ENCODE measurements at places on chromosomes 1 and 21.

DNA sequence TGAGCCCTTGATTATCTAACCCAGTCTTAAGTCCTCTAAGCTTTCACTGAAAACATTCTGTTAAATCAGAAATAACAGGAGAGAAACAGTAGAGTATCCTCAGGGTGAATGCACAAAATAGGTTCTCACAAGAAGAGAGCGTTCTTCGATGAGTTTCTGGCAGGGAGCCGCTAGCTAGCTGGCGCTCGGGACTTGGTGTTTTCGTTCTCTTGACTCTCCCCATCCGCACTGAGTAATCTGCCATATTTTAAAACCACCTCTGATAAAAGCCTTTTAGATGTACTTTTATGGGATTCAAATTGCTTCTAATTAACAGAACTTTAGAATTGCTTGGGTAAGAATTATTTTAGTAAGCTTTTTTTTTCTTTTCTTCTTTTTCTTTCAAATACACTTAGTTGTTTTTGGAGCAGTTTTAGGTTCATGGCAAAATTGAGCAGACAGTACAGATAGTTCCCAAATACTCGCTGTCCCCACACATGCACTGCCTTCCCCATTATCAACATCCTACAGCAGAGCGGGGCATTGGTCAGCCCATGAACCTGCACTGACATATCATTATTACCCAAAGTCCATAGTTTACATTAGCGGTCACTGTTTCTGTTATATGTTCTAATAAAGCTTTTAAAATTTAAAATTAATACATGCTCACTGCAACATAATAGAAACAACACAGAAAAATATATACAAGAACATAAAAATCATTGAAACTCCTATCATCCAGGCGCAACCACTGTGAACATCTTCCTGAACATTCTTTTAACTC is 35.4 kb downstream of the PRDM2 start:
- DNase-seq, result no peak

DNA sequence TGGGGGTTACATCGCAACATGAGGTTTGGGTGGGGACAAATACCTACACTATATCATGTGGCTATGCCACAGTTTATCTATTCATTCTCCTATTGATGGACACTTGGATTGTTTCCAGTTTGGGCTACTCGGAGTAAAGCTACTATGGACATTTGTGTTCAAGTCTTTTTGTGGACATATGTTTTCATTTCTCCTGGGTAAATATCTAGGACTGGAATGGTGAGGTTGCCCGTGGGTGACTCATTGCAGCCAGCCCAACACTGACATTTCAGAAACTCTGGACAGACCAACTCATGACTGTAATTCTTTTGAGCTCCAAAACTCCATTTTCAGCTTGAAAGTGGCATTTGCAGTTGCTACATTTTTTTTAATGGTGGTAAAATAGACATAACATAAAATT is 82.7 kb downstream of the KAZN start:
- no peak for DNase-seq

- DNase-seq, result no peak
Observed at GRCh38 chr1:154861607-154862094, 8.4 kb downstream of the KCNN3 start.

- no peak for DNase-seq
Observed at GRCh38 chr1:54284781-54285529, 85.0 kb downstream of the MRPL37 start.

DNA sequence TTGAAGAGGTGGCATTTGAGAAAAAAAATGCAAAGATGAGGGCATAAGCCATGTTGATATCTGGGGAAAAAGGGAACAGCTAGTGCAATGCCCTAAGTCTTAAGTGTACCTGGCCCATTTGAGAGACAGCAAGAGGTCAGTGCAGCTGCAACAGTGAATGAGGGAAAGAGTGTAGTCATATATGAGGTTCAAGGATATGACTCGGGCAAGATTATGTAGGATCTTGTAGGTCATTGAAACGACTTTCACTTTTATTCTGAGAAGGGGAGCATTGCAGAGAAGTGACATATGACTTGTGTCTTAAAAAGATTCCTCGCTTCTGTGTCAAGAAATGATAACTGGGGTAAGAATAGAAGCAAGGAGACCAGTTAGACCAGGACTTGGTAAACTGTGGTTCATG is 31.0 kb downstream of the NTMT2 start:
- no peak for DNase-seq

- no peak for DNase-seq
Observed at GRCh38 chr1:46621930-46622329, 5.3 kb upstream of the MOB3C start.

DNA sequence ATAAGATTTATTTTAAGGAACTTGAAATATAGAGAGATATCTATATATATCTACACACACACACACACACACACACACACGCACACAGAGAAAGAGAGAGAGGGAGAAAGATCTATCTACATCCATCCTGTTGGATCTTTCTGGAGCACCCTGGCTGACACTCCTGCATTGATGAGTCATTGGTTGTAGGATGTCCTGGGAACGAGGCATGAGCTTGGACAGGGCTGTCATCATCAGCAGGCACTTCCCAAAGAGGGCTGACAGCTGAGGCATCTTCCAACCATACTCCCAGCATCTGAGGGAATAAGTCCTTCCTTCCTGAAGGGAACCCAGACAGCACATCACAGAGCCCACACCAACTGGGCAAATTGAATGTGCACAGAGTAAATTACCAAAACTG is 99.1 kb upstream of the ERG start:
- no peak for DNase-seq

DNA sequence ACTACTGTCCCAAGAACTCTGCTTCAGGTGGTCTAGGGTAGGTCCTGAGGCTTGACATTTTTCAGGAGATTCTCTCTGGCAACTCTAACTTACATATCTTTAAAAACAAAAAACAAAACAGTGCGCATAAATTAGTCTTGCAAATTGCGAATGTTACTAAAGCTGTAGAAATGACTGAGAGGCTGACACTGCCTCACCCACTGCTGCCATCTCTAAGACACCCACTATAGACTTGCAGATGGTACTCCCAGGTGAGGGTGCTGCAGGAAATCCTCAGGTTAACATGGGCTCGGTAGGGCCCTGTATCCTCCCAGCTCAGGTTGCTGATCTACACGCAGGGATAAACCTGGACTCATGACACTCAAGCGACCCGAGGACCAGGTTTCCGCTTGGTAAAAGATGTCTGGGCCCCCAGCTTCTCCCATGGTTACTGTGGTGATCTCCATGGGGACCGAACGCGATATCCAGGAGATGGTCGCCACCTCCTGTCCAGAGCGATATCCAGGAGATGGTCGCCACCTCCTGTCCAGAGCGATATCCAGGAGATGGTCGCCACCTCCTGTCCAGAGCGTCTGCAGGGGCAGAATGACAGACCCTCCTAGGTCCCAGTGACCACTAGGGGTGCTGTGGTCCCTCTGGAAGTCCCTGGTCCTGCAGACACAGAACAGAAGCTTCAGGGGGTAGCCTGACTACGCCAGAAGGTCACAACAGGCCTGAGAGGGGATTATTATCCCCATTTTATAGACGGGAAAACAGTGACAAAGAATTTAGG is 16.2 kb upstream of the LY9 start:
- peak; percentile 10 for DNase-seq

DNA sequence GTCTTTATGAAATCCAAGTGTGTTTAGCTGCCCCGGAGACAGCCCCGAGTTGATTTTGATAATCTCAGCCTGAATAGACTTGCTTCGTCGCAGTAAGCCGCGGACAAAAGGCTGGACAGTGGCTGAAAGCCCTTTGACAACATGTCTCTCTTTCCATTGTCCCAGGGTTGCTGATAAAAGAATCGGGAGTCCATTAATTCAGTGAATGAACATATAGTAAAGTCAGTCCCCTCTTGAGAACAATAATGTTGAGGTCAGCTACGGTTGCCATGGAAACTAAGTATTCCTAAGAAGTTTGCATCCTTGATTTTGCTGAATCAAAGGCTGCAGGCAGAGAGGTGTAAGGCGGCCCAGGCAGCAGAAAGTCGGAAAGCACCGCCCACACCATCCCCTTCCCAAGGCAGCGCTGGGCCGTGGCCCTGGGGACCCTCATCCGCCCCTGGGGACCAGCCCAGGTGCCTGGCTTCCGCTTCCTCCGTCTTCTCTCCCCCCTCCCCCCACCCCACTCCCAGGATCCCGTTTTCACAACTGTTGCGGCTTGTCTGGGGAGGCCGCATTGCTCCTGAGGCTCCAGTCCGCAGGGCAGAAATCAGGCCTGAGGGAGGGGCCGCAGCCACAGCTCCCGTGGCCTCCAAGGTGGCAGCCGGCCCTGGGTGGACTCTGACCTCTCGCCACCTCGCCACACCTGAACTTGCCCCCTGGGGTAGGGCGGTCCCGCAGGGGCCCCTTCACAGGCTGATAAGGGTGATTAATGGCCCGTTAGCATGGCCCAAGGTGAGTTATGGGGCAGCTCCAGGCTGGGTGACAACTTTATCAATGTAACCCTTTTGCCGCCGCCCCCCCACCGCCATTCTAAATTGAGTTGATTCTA is 180.9 kb downstream of the PRDM16 start:
- no peak for DNase-seq

DNA sequence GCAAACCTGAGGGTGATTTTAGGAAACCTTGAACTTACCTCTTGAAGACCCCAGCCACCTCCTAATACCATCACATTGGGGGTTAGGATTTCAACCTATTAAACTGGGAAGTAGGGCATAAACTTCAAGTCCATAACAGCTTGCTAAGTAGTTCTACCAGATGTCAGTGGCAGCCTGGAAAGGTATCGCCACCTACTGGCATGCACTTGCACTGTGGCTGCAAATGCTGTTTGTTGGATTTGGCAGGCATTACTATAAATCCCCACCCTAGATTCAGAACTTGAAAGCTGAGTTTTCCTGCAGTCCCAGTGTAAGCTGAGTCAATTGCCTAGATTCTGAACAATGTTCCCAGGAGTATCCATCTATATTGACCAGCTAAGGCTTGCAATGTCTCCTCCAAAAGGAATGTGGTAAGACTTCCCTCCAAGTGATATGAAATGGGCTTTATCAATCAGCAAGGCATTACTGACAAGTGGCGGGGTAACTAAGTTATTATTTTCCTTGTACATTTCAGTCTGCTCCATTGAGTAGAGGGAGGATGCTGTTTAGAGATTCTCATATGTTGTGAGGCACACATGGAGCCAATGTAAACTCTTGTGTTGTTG is 474.5 kb downstream of the PTPRC start:
- DNase-seq, result no peak

DNA sequence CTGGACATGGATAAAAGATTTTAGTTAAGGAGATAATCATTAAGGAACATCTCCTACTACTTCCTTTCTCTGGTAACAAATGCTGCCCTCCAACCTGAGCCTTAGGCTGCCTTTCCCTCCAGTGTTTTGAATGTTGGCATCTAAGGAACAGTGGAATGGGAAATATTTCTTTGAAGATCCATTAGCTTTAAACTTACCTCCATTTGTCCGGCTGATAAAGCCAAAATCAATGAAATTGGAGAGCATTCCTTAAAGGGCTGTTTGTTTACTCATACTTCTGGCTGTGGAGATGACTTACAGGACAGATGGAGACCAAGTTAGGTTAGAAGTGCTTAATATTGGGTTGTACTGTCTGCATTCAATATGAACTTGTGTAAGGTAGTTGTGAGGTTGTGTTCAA is 439.1 kb downstream of the PLA2G4A start:
- no peak for DNase-seq

DNA sequence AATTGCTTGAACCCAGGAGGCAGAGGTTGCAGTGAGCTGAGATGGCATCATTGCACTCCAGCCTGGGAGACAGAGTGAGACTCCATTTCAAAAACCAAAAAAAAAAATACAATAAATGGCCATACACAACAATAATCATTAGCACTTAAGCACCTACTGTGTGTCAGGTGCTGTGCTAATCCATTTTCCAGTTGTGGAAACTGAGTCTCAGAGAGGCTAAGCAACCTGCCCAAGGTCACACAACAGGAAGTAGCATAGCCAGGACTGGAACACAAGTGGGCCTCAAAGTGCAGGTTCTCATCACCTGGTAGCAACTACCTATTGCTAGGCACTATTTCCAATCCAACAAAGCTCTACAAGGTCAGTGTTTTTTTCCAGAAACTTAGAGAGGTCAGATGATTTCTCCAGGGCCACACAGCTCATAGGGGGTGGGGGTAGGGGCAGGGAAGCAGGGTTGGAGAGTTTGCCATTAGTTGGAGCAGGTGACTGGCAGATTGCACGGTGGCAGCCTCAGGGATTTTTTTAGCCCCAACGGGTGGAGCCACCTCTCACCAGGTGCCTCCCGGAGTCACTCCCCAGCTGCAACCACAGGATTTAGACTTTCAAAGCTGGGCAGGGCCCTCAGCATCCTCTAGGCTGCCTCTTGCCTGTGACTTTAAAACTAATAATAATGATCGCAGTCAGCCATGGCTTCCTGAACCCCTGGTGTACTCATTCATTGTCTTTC is 52.5 kb upstream of the ID3 start:
- peak; percentile 56 for DNase-seq

DNA sequence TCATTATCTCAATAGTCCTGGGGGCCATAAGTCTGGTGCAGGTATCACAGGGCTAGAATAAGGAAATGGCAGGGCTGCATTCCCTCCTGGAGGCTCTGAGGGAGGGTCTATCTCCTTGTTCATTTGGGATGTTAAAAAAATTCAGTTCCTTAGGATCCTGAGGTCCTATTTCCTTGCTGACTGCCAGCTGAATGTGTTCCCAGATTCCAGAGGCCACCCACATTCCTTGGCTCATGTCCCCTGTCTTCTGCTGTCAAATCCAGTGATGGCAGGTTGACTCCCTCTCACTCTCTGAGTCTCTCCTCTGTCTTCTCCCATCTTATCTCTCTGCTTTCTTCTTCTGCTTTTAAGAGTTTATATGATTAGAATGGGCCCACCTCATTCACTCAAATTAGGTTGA is 400.6 kb downstream of the PTPRU start:
- DNase-seq, result no peak

DNA sequence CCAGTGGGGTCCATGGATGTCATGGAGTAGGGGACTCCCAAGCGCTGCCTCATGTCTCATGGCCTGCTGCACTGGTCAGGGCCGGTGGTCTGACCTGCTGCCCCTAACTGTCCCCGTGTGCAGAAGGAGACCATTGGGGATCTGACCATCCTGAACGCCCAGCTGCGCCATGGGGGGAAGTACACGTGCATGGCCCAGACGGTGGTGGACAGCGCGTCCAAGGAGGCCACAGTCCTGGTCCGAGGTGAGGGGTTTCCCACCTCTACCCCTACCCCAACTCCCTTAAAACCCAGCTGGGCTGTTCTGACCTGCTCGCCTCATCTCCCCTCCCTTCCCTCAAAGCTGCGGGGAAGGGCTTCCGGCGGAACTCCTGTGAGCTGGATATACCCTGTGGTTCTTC is 18.6 kb downstream of the TMEM81 start:
- DNase-seq, result no peak

DNA sequence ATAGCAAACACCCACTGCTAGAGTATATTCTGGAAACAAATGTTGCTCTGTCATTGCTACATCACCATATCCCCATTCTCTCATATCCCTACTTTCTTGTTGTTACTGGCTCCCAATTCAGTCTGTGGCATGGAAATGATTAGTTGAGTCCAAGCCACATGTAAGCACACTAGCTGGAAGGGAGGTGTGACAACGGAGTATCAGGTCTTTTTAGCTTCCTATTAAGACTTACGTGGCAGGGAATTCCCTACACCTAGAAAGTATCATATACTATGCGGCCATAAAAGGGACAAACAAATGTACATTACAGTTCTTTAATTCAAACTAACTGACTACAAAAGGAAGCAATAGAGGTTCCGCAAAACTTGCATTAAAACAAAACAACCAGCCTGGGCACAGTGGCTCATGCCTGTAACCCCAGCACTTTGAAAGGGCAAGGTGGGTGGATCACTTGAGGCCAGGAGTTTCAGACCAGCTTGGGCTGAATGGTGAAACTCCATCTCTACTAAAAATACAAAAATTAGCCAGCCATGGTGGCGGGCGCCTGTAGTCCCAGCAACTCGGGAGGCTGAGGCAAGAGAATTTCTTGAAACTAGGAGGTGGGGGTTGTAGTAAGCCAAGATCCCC is 48.6 kb downstream of the INTS7 start:
- DNase-seq, result no peak
